Activated CD4-positive, alpha-beta T cell treated with anti-CD3 and anti-CD28 coated beads for 36 hours (primary cell): ENCODE measurements at places on chromosomes 3 and 15. TPM values are rescaled to one million over a fixed set of nuclear protein-coding genes. Genes with fewer than 3 reads are reported as not detected.

DNA sequence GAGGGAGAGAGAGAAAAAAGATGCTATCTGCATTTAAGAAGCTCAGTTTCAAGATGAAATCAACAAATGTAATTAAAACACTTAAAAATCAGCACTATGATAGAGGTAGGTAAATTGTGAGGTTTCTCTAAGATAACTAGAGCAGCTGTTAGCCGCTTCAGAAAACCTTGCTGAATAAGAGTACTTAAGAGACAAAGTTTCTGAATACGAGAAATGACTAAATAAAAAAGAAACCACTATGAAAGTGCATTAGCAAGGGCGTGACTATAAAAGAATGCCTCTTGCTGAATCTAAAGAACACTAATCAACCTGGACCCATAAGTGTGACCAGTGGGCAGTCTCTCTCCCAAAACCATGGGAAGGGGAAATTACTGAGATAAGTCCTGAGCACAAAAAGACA is 41.8 kb downstream of the IQCB1 start:
- DNase-seq = no peak

DNA sequence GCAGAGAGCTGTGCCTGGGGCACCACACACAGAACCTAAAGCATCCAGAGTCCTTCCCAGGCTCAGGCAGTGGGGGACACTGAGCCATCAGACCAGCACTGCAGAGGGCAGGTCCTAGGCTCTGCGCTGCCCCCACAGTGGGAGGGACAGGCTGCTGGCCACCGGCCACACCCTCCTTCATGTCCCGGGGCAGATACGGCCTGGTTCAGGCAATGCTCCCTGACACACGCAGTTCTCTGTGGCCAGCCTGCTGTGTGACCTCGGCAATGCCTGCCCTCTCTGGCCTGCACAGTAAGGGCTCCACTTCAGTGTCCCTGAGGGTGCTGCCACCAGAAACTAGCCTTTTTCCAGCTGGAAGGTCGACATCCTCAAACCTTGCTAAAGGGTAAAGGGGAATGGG is 12.4 kb downstream of the LINGO1 start:
- no peak for DNase-seq

GRCh38 chr3:13475871-13476590 is 4.1 kb upstream of the HDAC11 start:
- no peak for DNase-seq

FOXL2 gene
- not detected for total RNA-seq
